ENCODE measurements at places on chromosomes 4 and X. TPM values are rescaled to one million over a fixed set of nuclear protein-coding genes. Genes with fewer than 3 reads are reported as not detected.

TRIM2 gene
- total RNA-seq: 0.20 TPM

GAGE12H gene
- total RNA-seq: not detected

MMRN1 gene
- 0.90 TPM for total RNA-seq

COL4A6 gene
- not detected for total RNA-seq

MAGEB17 gene
- total RNA-seq: not detected

MAGEE1 gene
- 3.1 TPM for total RNA-seq

CD40LG gene
- 139 TPM for total RNA-seq

CISD2 gene
- 39.8 TPM for total RNA-seq

DNA sequence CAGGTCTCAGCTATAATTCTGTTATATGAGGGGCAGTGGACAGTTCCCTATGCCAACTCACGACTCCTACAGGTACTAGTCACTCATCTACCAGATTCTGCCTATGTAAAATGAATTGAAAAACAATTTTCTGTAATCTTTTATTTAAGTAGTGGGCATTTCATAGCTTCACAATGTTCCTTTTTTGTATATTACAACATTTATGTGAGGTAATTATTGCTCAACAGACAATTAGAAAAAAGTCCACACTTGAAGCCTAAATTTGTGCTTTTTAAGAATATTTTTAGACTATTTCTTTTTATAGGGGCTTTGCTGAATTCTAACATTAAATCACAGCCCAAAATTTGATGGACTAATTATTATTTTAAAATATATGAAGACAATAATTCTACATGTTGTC lies 20.4 kb downstream of the EREG start:
- no peak overlapping the region for H3K4me3 ChIP-seq
- no peaks in the 10 kb centered on the region for H3K4me1 ChIP-seq
- H3K27me3 ChIP-seq: peaks cover 6% of the 10 kb centered on the region
- no peaks in the 10 kb centered on the region for H3K36me3 ChIP-seq
- H3K27ac ChIP-seq: no peak overlapping the region

GRCh38 chr4:121913667-121914066 lies 38.2 kb downstream of the TRPC3 start:
- peaks cover 7% of the 10 kb centered on the region for H3K4me1 ChIP-seq
- no peaks in the 10 kb centered on the region for H3K36me3 ChIP-seq
- H3K27ac ChIP-seq: no peak overlapping the region
- H3K27me3 ChIP-seq: no peaks in the 10 kb centered on the region
- no peak for DNase-seq
- no peak overlapping the region for H3K4me3 ChIP-seq

DNA sequence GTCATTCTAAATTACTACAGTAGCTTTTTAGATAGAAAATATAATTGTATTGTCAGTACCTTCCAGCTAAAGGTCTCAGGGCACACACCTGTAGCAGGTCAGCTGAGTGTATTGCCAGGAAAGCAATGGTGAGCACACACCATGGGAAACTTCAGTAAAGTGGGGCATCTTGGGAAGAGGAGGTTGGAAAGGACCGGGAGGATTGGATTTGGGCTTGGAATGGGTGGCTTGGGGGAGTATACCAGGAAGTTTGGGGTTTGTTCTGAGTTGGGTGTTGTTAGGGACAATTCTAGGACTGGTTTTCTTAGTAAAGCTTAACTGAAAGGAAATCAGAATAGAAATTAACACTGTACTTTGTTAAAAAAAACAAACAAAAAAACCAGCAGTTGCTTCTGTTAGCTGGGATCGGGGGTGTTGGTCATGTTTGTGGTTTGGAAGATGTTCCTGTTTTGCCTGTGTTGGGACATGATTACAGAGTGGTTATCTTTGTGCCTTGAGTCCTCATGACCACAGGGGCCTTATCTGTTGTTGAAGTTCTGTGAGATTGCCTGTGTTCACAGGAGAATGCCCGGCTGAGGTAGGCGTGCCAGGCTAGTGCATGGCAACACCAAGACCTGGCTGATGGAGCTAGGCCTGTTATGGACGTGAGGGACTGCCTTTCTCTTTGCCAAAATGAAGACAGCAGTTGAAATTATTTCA lies 35.1 kb downstream of the PRIMPOL start:
- peaks cover 4% of the 10 kb centered on the region for H3K36me3 ChIP-seq
- H3K27ac ChIP-seq: peak overlapping the region; percentile 32
- H3K4me1 ChIP-seq: peaks cover 21% of the 10 kb centered on the region
- no peaks in the 10 kb centered on the region for H3K27me3 ChIP-seq
- DNase-seq: no peak
- H3K4me3 ChIP-seq: no peak overlapping the region

GRCh38 chrX:44106864-44107263 lies 133.7 kb upstream of the NDP start:
- no peaks in the 10 kb centered on the region for H3K4me1 ChIP-seq
- H3K27me3 ChIP-seq: no peaks in the 10 kb centered on the region
- H3K27ac ChIP-seq: no peak overlapping the region

DNA sequence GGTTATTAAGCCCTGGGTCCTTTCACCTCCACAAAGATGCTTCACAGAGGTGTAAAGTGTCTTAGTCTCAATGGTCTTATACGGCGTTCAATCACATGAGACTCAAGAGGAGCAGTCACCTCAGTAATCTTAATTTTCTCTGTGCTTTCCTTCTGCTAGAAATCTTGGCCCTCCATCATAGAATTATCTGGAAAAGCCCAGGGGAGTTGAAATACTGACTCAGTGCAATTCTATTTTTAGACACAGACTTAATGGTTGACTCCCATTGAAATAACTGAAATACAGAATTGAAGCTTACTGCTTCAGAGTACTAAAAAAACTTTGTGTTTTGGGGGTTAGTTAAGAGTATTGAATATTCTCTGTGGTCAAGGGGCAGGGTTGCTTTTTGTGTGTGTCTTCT lies 94.5 kb upstream of the IL15 start:
- no peaks in the 10 kb centered on the region for H3K4me1 ChIP-seq
- no peak for DNase-seq
- no peak overlapping the region for H3K4me3 ChIP-seq
- no peak overlapping the region for H3K27ac ChIP-seq

DNA sequence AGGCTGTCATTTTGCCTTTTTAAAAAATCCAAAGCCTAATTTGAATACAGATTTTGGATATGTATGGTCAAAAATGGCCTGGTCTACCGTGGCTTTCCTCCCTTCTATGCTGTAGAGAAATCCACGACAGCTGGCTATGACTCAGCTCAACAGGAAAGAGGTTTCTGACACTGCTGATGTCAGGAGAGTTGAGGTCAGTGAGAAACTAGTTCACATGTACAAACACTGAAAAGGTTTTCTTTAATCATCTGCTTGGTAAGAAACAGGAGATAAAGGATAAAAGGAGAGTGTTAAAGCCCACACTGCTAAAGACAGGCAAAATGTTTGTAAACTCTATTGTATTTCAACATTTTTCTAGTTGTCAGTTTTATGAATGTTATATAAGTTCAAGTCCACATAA lies 113.9 kb downstream of the NYX start:
- H3K27me3 ChIP-seq: no peaks in the 10 kb centered on the region
- H3K4me1 ChIP-seq: peaks cover 57% of the 10 kb centered on the region
- no peak overlapping the region for H3K4me3 ChIP-seq
- peak overlapping the region; percentile 83 for H3K27ac ChIP-seq
- peak; percentile 57 for DNase-seq

- no peak overlapping the region for H3K27ac ChIP-seq
- H3K4me1 ChIP-seq: no peaks in the 10 kb centered on the region
- no peak overlapping the region for H3K4me3 ChIP-seq
- no peak for DNase-seq
- H3K27me3 ChIP-seq: peaks cover 2% of the 10 kb centered on the region
- no peaks in the 10 kb centered on the region for H3K36me3 ChIP-seq
Measured at GRCh38 chr4:77453911-77454310, 151.7 kb upstream of the CXCL13 start.

DNA sequence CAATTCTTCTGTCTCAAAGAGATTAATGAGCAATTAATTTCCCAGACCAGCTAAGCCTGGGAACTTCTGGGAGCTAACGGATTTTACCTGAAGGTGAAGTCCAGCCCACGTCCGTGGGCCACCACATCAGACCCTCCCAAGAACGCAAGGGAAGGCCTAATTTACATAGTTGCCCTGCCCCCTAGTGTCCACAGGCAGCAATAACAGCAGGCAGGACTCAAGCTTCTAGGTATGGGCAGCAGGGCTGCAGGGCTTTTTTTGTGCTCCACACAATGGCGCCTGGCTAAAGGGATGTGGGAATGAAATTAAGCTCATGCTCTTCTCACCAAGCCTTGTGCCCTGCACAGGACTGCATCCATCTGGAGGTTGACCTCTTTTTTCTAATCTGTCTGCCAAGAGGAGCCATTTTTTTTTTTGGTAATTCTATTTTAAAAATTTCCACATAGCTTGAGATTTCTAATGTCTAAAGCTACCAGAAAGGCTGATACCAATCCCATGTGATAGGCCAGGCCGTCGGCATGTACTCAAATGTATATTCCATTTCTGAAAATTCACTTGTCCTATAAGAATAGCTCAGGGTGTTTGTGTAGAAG lies 111.9 kb upstream of the TMEM164 start:
- peaks cover 5% of the 10 kb centered on the region for H3K27me3 ChIP-seq
- no peaks in the 10 kb centered on the region for H3K4me1 ChIP-seq
- no peak overlapping the region for H3K4me3 ChIP-seq
- H3K27ac ChIP-seq: no peak overlapping the region

- H3K27ac ChIP-seq: no peak overlapping the region
- H3K4me1 ChIP-seq: no peaks in the 10 kb centered on the region
- no peak overlapping the region for H3K4me3 ChIP-seq
- peaks cover 11% of the 10 kb centered on the region for H3K27me3 ChIP-seq
Measured at GRCh38 chr4:26851129-26851528, 9.5 kb upstream of the STIM2 start.

DNA sequence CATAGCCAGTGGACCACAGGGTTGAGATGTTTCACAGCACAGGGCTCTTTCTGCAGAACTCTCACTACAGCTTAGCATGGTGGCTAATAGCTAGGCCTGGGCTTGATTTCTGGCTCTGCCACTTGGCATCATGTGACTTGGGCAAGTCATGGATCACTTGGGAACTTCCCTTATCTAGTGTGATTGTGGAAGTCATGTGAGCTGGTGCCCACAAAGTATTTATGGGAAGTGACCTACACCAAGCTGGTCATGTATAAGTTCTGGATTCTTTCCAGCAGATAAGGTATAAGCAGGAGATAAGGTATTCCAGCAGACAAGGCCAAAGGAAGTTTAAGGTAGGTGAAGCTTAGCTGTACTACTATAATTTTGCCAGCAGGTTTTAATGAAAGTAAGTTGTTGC lies 61.0 kb downstream of the REELD1 start:
- no peaks in the 10 kb centered on the region for H3K27me3 ChIP-seq
- no peak for DNase-seq
- no peak overlapping the region for H3K27ac ChIP-seq
- H3K36me3 ChIP-seq: no peaks in the 10 kb centered on the region

DNA sequence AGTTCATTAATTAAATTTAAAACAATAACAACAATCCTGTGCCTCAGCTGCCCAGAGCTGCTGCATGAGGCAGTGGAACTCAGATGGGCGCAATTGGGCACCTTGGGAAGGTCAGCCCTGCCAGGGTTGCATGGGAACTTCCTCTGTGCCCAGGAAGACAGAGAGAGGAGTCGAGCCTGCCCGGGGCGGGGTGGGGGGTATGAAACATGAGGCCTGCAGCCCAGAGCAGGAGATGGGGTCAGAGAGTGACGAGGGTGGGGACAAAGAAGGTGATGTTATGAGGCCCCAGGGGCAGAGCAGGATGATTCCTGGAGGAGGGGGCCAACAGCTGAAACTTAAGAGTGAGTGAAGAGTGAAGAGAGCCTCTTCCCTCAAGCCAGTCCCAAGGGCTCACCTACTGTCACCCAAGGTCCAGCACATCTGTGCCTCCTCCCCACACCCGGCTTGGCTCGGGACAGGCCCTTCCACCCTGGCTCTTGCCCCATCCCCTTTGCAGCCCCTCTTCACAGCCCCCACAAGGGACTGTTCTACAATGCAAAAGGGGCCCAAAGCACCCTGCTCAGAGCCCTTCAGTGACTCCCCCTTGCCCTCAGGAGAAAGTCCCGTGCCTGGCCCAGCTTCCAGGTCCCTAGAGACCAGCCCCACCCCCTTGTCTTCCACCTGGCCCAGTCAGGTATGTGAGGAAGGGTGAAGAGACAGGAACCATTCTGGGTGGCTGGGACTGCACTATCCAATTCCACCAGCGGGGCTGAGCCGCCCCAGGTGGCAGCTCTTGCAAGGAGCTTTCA lies 31.4 kb downstream of the HMX1 start:
- H3K4me1 ChIP-seq: no peaks in the 10 kb centered on the region
- DNase-seq: no peak
- no peak overlapping the region for H3K27ac ChIP-seq
- H3K36me3 ChIP-seq: no peaks in the 10 kb centered on the region
- no peak overlapping the region for H3K4me3 ChIP-seq

GRCh38 chr4:140654495-140654814 lies 85.7 kb upstream of the UCP1 start:
- no peak overlapping the region for H3K27ac ChIP-seq
- no peak for DNase-seq
- no peaks in the 10 kb centered on the region for H3K4me1 ChIP-seq
- peaks cover 10% of the 10 kb centered on the region for H3K27me3 ChIP-seq
- no peaks in the 10 kb centered on the region for H3K36me3 ChIP-seq

- no peaks in the 10 kb centered on the region for H3K36me3 ChIP-seq
- DNase-seq: no peak
- no peaks in the 10 kb centered on the region for H3K4me1 ChIP-seq
- no peak overlapping the region for H3K4me3 ChIP-seq
- no peaks in the 10 kb centered on the region for H3K27me3 ChIP-seq
Measured at GRCh38 chr4:85966373-85966772, 393.5 kb downstream of the MAPK10 start.

- H3K36me3 ChIP-seq: no peaks in the 10 kb centered on the region
- H3K27ac ChIP-seq: no peak overlapping the region
- H3K4me3 ChIP-seq: no peak overlapping the region
Measured at GRCh38 chr4:125663896-125664767, 349.4 kb downstream of the FAT4 start.

- H3K27ac ChIP-seq: no peak overlapping the region
- no peaks in the 10 kb centered on the region for H3K27me3 ChIP-seq
- H3K36me3 ChIP-seq: no peaks in the 10 kb centered on the region
- H3K4me3 ChIP-seq: no peak overlapping the region
- DNase-seq: no peak
Measured at GRCh38 chrX:121782544-121782943, 735.1 kb downstream of the GLUD2 start.

DNA sequence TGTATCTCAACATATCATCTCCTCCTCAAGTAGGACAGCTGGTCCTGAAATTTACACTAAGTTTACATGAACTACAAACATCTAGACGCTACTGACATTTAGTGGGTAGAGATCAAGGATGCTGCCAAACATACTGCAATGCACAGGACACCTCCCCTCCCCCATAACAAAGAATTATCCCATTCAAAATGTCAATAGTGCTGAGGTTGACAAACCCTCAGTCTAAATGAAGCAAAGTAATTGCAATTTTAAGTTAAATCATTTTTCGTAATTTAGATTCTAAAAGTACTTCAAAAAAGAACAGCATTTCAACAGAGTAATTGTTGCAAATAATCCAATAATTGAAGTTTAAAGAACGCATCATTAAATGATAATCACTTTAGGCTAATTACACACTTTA lies 1.2 kb downstream of the PRMT9 start:
- peaks cover 7% of the 10 kb centered on the region for H3K27me3 ChIP-seq
- no peak for DNase-seq
- H3K4me1 ChIP-seq: peaks cover 40% of the 10 kb centered on the region
- H3K27ac ChIP-seq: peak overlapping the region; percentile 83
- peaks cover 32% of the 10 kb centered on the region for H3K36me3 ChIP-seq
- peak overlapping the region; percentile 89 for H3K4me3 ChIP-seq

GRCh38 chr4:55731959-55732358 lies 87.6 kb upstream of the EXOC1L start:
- H3K27ac ChIP-seq: no peak overlapping the region
- H3K27me3 ChIP-seq: peaks cover 24% of the 10 kb centered on the region
- no peak overlapping the region for H3K4me3 ChIP-seq
- H3K4me1 ChIP-seq: no peaks in the 10 kb centered on the region

Data from activated CD4-positive, alpha-beta memory T cell treated with anti-CD3 and anti-CD28 coated beads, Interleukin-2, amount 10 ng/mL, durations not matched to agents 7 days and 5 days (primary cell).